ENCODE measurements at places on chromosomes 1 and 21. TPM values are rescaled to one million over a fixed set of nuclear protein-coding genes. Genes with fewer than 3 reads are reported as not detected.

The MCOLN3 gene
- total RNA-seq: 0.68 TPM

The CBR1 gene
- 77.6 TPM for total RNA-seq

The ZBTB18 gene
- total RNA-seq: 21.3 TPM

The MYCL gene
- 6.0 TPM for total RNA-seq

DNA sequence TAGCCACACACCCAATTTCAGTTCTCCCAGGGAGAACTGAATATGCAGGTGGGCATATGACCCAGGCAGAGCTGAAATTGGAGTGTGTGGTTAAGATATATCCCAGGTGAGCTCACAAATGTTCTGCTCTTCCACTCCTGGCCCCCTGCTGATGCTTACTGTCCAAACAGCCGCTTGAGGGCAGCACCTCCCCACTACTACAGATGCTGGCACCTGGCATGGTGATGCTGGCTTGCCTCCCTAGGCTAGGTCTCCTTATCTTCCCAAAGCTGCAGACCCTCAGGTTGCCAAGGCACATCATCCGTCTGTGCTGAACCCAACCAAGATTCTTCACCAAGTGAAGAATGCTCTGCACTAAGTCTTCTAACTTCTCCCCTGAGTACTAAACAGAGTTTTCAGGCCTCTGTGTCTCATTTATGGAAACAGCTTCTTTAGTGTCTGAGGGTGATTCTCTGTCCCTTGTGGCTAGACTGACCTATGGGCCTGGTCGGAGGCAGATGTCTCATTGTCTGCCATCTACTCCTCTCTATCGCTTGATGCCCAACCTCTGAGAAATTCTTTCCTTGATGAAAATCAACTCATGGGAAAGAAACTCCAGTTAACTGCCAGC, 27.2 kb downstream of the XCL1 start:
- no peaks in the 10 kb centered on the region for H3K27me3 ChIP-seq
- no peaks in the 10 kb centered on the region for H3K36me3 ChIP-seq
- no peak overlapping the region for H3K4me3 ChIP-seq

- no peak overlapping the region for H3K4me3 ChIP-seq
- H3K27ac ChIP-seq: no peak overlapping the region
- H3K4me1 ChIP-seq: no peaks in the 10 kb centered on the region
- no peak for DNase-seq
- H3K36me3 ChIP-seq: no peaks in the 10 kb centered on the region
Observed at GRCh38 chr1:243956450-243956849, 94.6 kb upstream of the ZBTB18 start.

- no peaks in the 10 kb centered on the region for H3K36me3 ChIP-seq
- no peaks in the 10 kb centered on the region for H3K4me1 ChIP-seq
- no peak for DNase-seq
- no peak overlapping the region for H3K4me3 ChIP-seq
- no peak overlapping the region for H3K27ac ChIP-seq
Observed at GRCh38 chr21:33780631-33781030, 135.0 kb downstream of the ATP5PO start.
